ENCODE measurements at places on chromosomes 16 and 17.

GRCh38 chr17:59812139-59812538 is 80.6 kb downstream of the TUBD1 start:
- DNase-seq: no peak

- no peak for DNase-seq
These were observed 228.8 kb upstream of the HSBP1 start for GRCh38 chr16:83579027-83579426.

- no peak for DNase-seq
These were observed 268.1 kb upstream of the TBX2 start for GRCh38 chr17:61131585-61131984.

DNA sequence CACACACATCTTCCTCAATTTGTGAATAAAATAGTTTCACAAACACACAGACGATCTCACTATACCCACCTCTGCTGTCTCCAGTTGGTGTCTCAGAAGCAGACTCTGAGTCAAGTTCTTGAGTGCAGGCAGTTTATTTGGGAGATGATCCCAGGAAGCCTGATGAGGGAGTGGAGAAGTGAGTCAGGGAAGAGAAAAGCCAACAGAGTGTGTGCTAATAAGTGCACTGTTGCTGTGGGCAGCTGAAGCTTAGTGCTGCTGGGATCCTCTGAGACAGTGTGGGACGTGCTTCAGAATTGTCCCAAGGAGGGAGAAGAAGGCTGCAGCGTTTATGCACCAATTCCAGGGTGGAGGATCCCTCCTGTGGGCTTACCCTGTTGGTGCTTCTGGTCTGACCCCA is 423.2 kb upstream of the C16orf82 start:
- DNase-seq: no peak
